ENCODE measurements at places on chromosomes 3 and 15. TPM values are rescaled to one million over a fixed set of nuclear protein-coding genes. Genes with fewer than 3 reads are reported as not detected.

DNA sequence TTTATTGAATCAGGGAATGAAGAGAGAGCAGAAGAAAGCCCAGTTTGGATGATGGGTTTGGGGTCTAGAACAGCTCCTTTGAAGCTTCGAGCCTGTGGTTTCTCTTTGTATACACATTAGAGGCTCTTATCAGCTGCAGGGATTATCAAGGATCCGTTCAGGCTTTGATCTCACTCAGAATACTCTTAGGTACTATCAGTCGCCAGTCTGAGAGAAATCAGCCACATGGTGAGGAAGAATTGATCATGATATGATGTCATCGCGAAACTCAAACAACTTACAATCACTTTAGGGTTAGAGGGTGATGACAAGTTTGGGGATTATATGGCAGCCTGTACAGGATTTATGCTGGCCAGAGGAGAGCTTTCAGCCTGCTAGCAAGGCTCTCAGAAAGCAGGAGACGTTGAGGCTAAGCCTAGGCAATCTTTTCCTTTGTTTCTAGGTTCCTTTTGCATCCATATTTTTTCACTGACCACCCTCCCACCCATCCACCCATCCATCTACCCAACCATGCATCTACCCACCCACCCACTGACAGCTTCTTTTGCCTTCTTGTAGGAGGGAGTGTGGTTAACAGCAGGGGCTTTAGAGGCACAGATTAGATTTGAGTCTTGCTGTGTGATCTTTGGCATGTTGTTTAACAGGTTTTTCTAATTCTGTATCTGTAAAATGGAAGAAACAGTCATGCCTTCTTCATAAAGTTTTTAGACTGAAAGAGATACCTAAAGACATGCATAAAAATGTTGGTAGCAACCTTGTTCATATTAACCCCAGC lies 330.4 kb upstream of the LRRFIP2 start:
- no peak for DNase-seq

The CISH gene
- 2.5 TPM for total RNA-seq

GRCh38 chr3:187165144-187165543 lies 25.8 kb upstream of the RPL39L start:
- peak; percentile 64 for DNase-seq

- DNase-seq, result peak; percentile 77
These were observed 111.7 kb downstream of the LMLN start for GRCh38 chr3:198071602-198072287.

The SCAMP5 gene
- total RNA-seq, result 1.0 TPM

DNA sequence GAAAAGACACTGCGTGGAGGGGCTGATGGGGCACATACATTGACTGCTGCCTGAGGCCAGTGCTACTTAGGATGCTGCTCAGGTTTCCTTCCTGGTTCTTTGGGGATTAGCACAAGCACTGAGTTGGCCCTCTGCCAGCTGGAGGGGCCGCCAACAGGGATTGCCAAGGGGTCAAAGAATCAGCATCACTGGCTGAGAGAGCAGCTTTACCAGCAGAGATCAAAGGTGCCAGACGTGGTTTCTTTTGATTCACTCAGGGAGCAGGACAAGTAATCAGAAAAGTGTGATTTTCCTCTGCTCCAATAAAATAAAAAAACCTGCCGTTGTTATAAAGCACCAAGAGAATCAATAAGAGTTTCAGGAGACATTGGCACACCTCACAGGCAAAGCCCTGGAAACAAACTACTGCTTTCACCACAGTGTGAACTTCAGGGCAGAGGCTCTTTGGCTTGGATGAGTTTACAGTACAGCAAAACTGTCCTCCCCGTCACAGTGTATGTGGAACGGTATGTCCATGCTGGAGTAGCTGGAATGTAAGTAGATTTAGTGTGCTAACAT lies 45.8 kb upstream of the FSIP1 start:
- no peak for DNase-seq

GRCh38 chr3:101979033-101979432 lies 129.7 kb downstream of the NFKBIZ start:
- no peak for DNase-seq

The GOLIM4 gene
- total RNA-seq, result 22.4 TPM

DNA sequence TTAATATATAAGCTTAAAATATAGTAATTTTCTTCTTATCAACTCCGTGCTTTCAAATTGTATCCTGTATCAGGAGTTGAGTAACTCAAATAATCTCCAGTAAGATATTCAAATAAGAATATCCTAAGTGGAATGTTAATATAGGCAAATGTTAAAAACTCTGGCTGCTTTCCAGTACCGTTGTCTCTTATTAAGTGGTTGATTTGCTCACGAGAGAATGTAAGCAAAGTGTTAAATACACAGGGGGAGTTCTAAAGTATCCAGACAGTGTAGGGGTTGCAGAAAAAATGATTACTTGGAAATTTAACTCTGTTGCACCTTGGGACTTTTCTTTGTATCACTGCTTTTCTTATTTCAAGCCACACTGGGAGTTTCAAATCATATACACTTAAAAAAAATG lies 478.9 kb upstream of the TBL1XR1 start:
- DNase-seq, result no peak

The OXTR gene
- 0.61 TPM for total RNA-seq

GRCh38 chr3:69032142-69032541 lies 18.7 kb upstream of the EOGT start:
- no peak for DNase-seq

All from Caki2 (cell line).